Amniotic epithelial cell (primary cell): ENCODE measurements at places on chromosomes 11 and 22.

- no peak for DNase-seq
Observed at GRCh38 chr22:26287382-26288225, 118.3 kb downstream of the SEZ6L start.

DNA sequence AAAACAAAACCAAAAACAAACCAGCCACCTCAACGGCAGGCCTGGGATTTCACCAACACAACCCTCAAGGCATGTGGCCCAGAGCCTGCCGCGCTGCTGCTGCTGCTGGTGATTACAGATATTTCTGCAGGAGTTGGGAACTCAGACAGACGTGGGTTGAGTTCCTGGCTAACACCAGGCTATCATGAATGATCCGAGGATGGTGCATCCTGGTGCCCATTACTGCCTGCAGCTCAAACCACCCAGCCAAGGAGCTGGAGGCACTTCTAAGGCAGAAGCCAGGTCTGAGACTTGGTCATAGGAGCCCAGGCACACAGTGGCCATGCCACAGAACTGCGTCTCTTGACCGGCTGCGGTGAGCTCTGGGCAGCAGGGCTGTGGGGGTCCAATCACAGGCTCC is 151.8 kb downstream of the MPPED1 start:
- no peak for DNase-seq

DNA sequence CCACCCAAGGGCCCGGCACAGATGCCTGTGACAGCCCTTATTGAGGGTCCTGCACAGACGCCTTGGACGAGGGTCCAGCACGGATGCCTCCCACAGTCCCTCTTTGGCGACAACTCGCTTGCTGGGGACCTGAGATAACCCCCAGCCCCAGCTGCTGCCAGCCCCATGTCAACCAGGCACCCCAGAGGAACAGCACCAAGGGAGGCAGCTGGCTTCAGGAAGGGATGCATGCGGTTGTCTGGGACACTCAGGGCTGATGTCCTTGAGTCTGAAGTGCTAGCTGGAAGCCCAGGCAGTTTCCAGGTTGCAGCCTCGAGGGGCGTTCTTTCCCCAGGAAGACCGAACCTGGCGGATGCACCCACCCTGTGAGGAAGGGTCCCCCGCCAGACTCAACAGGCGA is 33.8 kb downstream of the MOB2 start:
- DNase-seq: no peak

GRCh38 chr11:129815596-129816461 is at the start of gene TMEM45B:
Gene TMEM45B, plus strand, starts transcription at chr11:129815848. Its CDS starts 36,635 bp downstream, at chr11:129852483.
- no peak for DNase-seq

DNA sequence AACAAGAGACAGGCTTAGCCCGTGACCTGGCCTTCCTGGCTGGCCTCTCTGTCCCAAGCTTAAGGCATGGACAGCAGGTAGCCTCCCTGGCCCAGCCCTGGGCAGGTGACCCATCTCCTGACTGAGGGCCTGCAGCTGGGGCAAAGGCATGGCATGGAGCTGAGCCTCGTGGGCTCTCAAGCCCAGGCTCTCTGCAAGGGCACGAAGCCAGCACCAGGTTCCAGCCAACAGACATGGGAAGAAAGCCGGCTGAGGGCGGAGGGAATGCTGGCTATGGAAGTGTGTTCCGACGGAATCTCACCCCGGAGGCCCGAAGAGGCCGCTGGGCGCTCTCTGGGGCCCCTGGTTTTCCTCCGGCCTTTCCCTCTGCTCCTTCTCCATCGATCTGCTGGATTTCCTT is 12.9 kb downstream of the DNAL4 start:
- DNase-seq: no peak

GRCh38 chr11:112498701-112499100 is 238.0 kb upstream of the PLET1 start:
- DNase-seq: no peak

DNA sequence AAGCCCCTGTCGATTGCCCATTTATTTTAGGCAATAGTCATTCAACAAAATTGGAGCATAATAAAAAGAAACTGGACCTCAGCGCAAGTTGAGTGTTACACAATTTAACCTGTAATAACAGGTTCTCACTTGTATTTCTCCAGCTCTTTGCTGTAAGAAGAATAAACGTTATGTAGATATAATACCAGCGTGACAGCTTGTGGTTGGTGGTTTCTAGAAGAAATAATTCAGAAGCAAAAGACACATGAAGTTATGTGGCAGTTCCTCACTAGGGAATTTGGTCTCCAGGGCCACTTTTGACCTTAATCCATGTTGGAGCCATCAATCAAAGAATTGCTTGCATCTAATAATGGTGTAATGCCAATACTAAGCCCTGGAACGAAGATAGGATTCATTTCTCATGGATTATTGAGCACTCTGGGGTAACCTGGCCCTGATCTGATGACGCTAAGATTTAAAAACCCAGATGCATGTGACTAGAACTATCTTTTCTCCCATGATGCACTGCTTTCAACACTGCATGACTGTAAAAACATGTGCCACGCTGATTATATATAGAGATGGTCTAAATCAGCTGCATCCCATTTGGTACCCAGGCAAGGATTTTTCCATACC is 129.7 kb upstream of the LDLRAD3 start:
- no peak for DNase-seq

DNA sequence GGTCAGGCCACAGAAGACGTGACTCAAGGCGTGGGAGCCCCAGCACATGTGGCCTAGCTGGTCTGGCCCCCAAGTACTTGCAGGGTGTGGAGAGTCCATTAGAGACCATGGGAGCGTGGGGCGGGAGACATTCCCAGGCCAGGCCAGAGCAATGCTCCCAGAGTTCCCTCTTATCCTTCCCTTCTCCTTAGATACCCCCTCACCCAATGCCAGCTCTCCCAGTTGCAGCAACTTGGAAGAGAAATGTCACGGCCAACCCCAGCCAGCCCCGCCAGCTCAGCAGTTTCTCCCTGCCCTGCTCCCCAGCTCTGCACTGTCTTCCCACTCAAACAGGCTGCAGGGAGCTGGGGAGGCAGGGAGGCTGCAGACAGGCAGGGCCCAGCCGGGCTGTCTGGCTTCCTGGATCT is 65.4 kb upstream of the TSPAN18 start:
- DNase-seq: no peak

- DNase-seq: no peak
Observed at GRCh38 chr11:71332046-71332445, 79.7 kb upstream of the SHANK2 start.
